NK-92 treated with Interleukin-12 subunit alpha and Interleukin-12 subunit beta, amount 100 ng/mL, for 24 hours (cell line): ENCODE measurements at places on chromosomes 12 and 14.

DNA sequence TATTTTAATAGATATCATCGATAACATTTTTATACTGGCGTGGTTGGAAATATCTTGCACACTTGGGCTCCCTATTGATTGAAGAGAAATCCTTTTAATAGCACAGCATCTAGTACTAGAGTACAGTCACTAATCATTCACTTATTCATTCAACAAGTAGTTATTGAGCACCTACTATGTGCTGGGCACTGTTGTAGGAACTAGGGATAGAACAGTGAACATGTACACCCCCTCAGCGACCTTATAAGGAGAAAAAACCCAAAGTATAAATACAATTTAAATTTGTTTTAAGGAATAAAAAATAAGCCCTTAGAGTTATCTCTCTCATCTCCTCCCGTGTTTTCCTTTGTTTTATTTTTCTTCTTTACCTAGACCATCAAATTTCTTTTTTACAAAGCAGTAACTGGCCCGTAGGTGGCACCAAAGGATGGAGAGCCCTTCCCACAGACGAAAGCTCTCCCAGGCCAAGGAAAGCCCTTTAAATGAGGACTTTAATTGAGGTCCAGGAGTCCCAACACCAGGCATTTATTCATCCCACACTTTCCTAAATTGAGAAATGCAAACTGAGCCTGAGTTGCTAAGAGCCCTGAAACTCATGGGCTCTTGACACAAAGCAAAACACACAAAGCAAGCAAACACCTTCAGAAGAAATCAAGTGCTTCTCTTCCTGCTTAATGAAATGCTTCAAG, 29.0 kb downstream of the PEBP1 start:
- no peak for DNase-seq

- no peak for DNase-seq
Observed at GRCh38 chr12:27253347-27253746, 9.3 kb downstream of the STK38L start.

DNA sequence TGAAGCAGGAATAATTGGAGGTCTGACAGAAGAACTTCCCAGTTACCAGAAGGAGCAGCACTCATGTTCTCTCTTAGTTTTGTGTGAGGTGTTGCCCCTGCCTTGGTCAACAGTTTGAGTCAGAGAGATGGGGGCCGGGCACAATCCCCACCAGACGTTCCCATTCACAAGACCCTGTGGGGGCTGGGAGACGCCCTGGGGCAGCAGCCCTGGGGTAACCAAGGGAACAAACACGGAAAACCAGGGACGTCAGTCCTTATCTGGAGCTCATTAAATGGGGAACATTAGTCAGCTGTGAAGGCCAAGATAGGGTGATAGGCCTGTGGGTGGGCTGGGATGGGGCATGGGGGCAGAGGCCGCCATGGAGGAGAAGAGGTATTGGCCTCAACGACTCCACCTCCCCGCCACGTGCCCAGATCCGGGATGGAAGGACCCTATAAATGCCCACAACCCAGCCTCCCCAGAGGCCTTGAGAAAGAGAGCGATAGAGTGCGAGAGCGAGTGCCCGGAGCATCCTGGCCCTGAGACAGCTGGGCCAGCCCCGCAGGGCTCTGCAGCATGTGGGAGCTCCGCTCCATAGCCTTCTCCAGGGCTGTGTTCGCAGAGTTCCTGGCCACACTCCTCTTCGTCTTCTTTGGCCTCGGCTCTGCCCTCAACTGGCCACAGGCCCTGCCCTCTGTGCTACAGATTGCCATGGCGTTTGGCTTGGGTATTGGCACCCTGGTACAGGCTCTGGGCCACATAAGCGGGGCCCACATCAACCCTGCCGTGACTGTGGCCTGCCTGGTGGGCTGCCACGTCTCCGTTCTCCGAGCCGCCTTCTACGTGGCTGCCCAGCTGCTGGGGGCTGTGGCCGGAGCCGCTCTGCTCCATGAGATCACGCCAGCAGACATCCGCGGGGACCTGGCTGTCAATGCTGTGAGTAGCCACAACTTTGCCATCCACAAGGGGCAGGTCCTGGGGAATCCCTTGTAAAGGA, at the start of gene AQP2:
TSS of gene AQP2 (plus strand) at position 465 of the 979 bp plus-strand sequence. CDS start at position 559, 94 bp downstream.
- DNase-seq = no peak

DNA sequence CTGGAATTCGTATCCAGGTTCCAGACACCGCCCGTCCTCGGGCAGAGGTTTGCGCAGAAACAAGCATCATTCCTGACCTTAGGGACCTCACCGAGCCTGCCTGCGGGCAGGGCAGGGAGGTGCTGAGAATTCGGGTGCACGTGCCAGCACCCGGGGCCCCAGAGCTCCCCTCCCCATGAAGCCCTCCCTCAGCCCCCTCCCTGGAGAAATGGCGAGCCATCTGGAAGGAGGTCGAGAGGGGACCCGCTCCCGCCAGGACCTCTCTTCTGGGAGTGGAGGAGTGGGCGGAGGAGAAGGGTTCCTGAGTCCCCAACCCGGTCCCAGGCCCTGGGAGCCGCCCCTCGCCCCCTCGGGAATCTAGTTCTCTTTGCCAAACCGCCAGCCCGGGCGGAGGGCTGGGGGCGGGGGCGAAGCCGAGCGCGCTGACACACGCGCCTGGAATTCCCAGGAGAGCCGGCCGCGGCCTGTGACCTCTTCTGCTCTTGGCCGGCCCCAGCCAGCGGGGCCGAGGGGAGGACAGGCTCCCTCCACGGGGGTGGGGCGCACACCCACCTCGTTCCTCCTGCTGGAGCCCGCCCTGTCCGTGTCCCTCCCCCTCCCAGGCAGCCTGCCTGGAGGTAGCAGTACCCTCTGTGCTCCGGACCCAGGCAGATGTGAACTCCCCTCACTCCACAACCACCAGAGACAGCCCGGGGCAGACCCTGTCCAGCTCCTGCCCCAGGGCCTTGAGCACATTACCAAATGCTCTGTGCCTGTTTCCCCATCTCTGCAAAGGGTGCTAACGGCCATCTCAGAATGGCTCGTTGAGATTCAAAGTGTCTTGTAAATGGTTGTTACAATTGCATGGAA, 23.0 kb upstream of the GPR132 start:
- DNase-seq = no peak

- DNase-seq = no peak
Observed at GRCh38 chr12:50467439-50467838, 37.3 kb upstream of the DIP2B start.

GRCh38 chr12:49019443-49020324, 1.1 kb upstream of the PRKAG1 start:
- DNase-seq = no peak

DNA sequence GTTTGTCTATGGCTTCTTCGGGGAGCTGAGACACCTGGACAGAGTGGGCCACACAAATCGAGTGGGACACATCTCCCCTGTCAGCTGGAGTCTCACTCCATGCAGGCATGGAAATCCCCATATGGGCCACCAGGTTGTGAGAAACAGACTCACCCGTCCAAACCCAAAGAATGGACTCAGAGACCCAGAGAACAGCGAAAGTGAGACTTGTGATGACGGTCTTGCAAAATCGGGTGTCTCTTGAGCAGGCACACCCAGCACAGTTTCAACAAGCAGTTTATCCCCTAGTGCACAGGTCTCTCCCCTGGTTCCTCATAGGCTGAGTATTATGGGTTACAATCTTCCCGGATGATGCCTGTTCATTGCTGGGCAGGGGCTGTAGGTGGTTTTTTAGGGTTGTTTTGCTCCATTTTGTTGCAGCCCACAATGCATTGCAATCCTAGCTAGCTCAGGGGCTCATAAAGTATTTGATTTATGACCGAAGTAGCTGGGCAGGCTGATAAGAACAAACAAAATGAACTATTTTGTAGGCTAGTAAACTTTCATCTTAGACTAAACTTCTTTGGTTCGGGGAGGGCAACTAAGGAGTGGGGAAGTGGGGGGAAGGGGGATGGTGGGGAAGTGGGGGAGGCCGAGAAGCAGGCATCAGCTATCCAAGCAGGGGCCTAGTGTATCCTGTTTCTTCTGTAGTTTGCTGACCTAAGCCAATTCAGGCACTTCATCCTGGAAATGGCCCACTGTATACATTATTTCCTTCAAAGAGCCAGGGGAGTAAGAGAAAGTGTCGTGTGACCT, 45.3 kb downstream of the IQSEC3 start:
- DNase-seq = no peak

- no peak for DNase-seq
Observed at GRCh38 chr12:99706736-99707473, 59.4 kb downstream of the GARIN6 start.

GRCh38 chr12:119842380-119842779, 34.7 kb downstream of the CIT start:
- DNase-seq = no peak

DNA sequence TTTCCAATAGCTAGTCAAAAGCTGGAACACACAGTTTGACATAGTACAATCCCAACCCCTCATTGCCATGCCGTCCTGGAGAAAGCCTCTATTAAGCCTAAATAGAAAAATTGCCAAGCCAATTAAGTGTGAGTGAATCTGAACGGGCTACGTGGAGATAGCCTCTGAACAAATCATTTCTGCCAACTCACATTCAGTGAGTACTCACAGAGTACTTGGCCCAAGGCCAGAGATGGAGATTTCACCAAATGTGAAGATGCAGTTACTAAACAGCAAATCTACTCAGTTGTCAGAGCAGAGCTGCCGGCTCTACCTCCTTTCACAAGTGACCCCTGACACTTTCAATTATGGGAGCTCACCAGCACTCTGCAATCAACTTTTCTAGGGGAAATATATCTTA, 350.0 kb downstream of the GALC start:
- DNase-seq = no peak

- DNase-seq = no peak
Observed at GRCh38 chr12:54526812-54527630, 22.4 kb upstream of the PDE1B start.

DNA sequence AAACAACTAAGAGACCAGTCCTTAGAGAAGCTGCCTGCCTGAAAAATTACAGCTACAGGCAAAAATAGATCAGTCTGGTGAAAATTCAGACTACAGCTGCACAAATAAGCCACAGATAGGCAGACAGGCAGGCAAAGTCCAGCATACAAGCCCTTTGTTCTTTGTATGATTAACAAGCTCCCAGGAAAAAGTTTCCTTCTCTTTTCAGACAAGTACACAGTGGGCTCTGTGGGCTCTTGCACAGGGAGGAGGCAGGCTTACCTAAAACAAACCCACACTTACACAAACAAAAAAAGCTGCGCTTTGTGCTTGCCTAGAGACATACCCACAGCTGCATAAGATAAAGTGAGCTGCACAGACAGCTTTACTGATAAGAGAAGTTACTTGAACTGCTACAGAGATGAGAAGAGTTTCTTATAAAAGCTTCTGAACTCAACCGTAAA, 7.7 kb downstream of the OR6C68 start:
- DNase-seq = no peak

DNA sequence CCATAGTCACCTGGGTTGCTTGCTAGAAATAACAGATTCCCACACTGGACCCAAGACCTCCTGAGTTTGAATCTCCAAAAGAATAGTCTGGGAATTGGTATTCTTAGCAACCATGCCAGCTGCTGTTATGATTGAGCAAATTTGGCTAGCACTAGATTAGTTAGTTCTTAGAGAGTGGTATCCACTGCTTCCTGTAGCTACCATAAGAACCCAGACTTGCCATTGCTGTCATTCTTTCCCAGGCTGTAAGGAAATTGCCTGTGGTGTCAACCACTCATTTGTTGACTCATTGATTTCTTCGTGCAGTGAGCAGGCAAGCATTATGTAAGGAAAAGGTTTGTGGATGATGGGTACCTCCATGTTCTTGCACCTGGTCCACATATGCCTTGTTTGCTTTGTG, 201.8 kb upstream of the RGS6 start:
- DNase-seq = no peak

- DNase-seq = no peak
Observed at GRCh38 chr12:127284870-127285431, 982.0 kb upstream of the TMEM132C start.

GRCh38 chr12:51669271-51669670, 78.2 kb downstream of the SCN8A start:
- no peak for DNase-seq

- DNase-seq = peak; percentile 42
Observed at GRCh38 chr12:121800694-121801594, 2.9 kb upstream of the SETD1B start.

- DNase-seq = no peak
Observed at GRCh38 chr12:48285751-48286650, 64.7 kb downstream of the ZNF641 start.

- DNase-seq = no peak
Observed at GRCh38 chr12:50120953-50121352, 8.9 kb downstream of the COX14 start.
